Stimulated activated CD8-positive, alpha-beta memory T cell treated with anti-CD3 and anti-CD28 coated beads, Interleukin-12 subunit alpha, Interleukin-12 subunit beta, amount 100 ng/mL, for 4 hours (primary cell): ENCODE measurements at places on chromosomes 1 and 21.
A peak's percentile ranks its signal among the peaks of the same experiment; 100 is the strongest.

GRCh38 chr1:18908911-18909771 is 6.8 kb upstream of the ALDH4A1 start:
- no peak for DNase-seq

DNA sequence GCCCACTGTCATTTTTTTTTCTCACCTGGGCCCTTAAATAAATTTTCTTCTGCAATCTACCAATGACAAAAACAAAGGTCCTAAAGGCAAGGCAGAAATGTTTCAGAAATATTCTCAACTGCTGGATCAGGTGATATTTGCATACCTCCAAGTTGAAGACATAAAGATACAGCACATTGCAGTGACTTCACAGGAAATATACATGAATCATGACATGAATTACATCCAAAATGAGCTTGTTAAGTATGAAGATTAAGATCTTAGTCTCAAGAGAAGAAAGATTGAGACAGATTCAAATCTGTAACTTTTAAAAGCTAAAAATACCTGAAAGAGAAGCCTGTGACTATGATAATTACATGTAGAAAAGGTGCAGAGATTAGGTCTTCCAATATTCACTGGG is 207.8 kb downstream of the SIPA1L2 start:
- no peak for DNase-seq

DNA sequence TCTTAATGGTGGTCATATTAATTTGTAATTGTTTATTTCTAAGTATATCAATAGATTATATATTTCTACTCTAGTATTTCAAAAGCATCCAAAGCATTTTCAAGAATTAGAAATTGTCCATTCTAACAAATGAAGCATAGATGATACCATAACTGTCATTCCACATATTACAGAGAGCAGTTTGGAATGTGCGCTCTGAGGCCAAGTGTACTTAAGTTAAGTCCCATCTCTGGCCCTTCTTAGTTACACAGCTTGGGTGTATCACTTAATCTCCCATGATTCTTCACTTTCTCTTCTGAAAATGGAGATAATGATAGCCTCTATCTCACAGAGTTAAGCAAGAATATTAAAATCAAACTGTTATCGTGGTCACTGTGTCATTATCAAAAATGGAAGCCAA is 281.1 kb downstream of the MRPL39 start:
- no peak for DNase-seq

DNA sequence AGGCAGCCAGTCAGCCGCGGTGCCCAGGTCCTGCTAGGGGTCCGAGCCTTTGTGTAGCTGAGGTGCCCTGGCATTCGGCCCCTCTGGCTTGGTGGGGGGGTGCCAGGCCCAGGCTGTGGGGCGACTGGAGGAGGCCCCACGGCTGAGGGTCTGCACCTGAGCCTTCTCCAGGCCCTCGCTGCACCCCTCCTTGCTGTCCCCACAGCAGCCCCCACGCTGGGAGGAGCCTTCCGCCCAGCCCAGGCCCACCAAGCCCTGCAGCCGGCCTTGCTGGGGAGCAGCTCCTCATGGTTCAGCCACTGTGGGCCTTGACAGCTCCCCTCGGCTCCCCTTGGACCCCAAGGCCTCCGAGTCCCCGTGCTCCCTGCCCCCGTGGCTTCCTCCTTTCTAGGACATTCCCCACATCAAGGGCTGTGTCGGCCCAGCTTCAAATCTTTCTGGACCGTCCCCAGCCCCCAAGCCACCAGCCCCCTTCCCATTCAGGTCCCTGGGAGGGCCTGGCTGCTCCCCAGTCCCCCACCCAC is 67.8 kb downstream of the MORN1 start:
- DNase-seq, result no peak

GRCh38 chr1:54927472-54928240 is 40.7 kb upstream of the DHCR24 start:
- no peak for DNase-seq

- DNase-seq, result peak; percentile 55
These were observed 51.2 kb upstream of the SYNC start for GRCh38 chr1:32753532-32754316.

GRCh38 chr1:162625679-162626078 is 6.6 kb upstream of the DDR2 start:
- DNase-seq, result no peak
